DND-41 (cell line): ENCODE measurements at places on chromosomes 1 and 21.

DNA sequence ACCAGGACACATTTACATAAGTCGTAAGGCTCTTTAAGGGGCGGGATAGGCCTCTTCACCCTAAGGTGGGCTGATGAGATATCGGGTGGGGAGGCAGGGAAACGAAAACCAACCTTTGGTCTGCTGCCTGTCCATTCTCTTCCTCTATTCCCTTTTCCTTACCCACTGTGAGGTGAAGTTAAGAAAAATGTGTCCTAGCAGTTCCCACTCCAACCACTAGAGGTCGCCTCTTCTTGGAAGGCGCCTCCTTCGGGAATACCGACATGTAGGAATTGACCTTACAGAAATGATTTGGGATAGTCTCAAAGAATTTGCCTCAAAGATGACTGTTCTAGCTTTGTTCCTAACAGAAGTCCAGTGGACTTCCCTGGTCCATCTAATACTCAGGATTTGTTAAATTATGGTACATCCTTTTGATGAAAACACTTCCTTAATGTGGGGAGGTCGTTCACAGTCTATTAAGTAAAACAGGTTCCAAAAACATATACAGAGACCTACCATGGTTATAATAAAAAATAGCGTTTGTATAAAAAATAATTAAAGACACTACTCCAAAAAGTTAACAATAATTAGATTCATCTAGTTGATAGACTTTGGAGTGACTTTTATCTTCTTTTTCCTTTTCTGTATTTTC is 14.1 kb downstream of the AZIN2 start:
- no peak overlapping the region for H3K4me3 ChIP-seq
- no peaks in the 10 kb centered on the region for H3K27me3 ChIP-seq
- DNase-seq: no peak
- peak overlapping the region; percentile 29; the same call in 1 of the 2 replicates for H3K27ac ChIP-seq
- no peaks in the 10 kb centered on the region for H3K36me3 ChIP-seq

- no peak overlapping the region for H3K4me3 ChIP-seq
- DNase-seq: no peak
- H3K27ac ChIP-seq: no peak overlapping the region
Measured at GRCh38 chr21:36541721-36542139, 61.8 kb upstream of the CLDN14 start.

DNA sequence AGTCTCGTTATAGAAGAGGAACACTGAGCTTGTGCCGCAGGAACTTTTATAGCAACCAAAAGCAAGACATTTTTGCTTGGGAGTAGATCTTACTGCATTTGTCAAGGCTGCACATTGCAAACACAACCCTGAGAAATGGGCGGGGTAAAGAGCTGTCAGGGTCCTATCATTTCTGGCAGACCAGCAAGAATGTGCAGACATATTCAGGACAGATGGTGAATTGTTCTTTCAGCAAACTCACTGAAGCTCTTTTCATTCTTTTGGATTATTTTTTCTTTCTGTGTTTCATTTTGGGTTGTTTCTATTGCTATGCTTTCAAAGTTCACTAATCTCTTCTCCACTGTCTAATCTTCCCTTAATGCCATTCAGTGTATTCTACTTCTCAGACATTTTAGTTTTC is 5.1 kb upstream of the ACTN2 start:
- H3K4me3 ChIP-seq: no peak overlapping the region
- DNase-seq: no peak
- H3K36me3 ChIP-seq: no peaks in the 10 kb centered on the region
- H3K27me3 ChIP-seq: peaks cover 3% of the 10 kb centered on the region

GRCh38 chr1:230809256-230809990 is 58.9 kb downstream of the C1orf198 start:
- no peaks in the 10 kb centered on the region for H3K4me1 ChIP-seq
- no peak overlapping the region for H3K27ac ChIP-seq
- no peak for DNase-seq
- no peaks in the 10 kb centered on the region for H3K36me3 ChIP-seq
- no peak overlapping the region for H3K4me3 ChIP-seq

GRCh38 chr1:34625521-34626015 is 129.3 kb upstream of the GJB5 start:
- peaks cover 16% of the 10 kb centered on the region for H3K27me3 ChIP-seq
- H3K4me1 ChIP-seq: no peaks in the 10 kb centered on the region
- no peak overlapping the region for H3K4me3 ChIP-seq
- DNase-seq: no peak

DNA sequence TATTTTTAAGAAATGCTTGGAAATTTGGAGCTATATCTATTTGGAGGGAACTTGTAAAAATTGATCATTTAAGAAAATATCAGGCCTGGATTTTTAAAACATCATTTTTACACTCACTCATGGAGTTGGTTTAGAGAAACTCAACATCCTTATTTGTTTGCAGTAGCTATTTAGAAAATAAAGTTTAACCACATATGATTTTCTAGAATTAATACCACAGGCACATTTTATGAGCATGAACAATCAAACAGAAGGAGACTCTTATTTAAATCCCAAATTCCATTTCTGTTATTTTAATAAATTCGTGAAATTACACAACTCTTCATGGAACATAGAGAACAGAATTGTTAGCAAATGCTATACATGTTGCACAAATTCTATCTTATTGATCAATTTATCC is 3.2 kb downstream of the CDKN2C start:
- peaks cover 33% of the 10 kb centered on the region for H3K4me1 ChIP-seq
- H3K27ac ChIP-seq: peak overlapping the region; percentile 73
- peaks cover 39% of the 10 kb centered on the region for H3K36me3 ChIP-seq
- H3K27me3 ChIP-seq: no peaks in the 10 kb centered on the region

DNA sequence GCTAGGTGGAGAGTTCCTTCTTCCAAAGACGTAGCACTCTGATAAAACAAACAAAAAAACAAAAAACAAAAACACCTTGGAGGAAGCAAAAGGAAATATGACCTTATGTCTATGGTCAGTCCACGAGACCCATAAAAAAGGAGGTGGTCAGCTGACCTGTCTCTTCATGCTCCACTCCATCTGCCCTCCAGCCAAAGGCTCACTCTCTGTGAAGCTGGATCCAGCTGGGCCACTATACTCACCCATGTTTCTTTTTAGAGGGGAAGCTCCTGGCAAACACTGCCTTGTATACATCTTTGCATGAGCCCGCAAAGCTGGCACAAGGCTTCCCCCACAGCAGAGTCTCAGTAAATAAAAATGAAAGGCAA is 126.1 kb upstream of the CACHD1 start:
- H3K27me3 ChIP-seq: no peaks in the 10 kb centered on the region
- no peaks in the 10 kb centered on the region for H3K4me1 ChIP-seq
- H3K27ac ChIP-seq: no peak overlapping the region
- no peak for DNase-seq

GRCh38 chr1:203263496-203263895 is 34.0 kb upstream of the CHIT1 start:
- H3K36me3 ChIP-seq: no peaks in the 10 kb centered on the region
- H3K27me3 ChIP-seq: no peaks in the 10 kb centered on the region
- no peak for DNase-seq
- no peak overlapping the region for H3K4me3 ChIP-seq

DNA sequence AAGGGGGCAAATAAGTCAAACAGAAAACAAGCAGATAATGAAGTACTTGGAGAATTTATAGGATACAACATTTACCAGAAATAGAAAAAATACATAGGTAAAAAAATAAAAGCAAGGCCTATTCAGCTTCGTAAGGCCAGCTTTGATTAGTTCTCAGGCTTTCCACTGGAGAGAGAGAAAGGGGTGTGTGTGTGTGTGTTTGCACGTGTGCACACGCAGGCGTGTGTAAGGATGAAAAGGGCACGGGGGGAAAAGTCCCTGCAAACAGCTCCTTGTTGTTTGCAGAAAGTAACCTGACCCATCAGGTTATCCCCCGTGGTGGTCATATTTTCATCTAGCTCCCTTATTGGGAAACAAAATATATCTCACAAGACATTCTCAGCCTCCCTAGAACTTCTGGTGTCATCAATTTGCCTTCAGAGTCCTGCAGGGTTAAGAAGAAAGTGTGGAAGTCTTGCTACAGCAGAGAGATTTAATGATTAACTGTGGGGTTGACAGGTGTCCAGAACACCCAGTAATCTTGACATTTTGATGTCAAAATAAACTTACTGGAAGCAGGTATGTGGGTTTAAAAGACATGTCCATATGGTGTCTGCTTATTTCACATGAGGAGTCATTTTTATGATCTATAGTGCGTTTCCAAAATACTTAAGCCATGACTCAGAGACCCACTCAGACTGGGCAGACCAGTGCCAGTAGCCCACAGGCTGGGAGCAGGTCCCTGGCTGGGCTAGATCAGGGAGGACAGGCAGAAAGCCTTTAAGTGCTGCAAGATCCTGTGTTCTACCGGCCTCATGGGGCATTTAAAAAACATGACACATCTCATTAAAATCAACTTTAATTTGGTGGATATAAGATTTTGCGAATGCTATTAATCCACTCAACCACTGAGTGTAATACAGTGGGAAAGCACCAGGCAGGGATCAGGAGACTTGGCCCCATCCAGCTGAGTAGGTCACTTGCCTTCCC is 487.6 kb upstream of the CAMK1G start:
- no peaks in the 10 kb centered on the region for H3K36me3 ChIP-seq
- DNase-seq: no peak
- peaks cover 6% of the 10 kb centered on the region for H3K27me3 ChIP-seq
- no peaks in the 10 kb centered on the region for H3K4me1 ChIP-seq
- no peak overlapping the region for H3K27ac ChIP-seq
- no peak overlapping the region for H3K4me3 ChIP-seq

- no peaks in the 10 kb centered on the region for H3K4me1 ChIP-seq
- H3K27me3 ChIP-seq: no peaks in the 10 kb centered on the region
- no peak for DNase-seq
Measured at GRCh38 chr1:231885209-231885854, 258.7 kb downstream of the DISC1 start.

- no peaks in the 10 kb centered on the region for H3K27me3 ChIP-seq
- DNase-seq: no peak
- no peaks in the 10 kb centered on the region for H3K36me3 ChIP-seq
- H3K4me1 ChIP-seq: no peaks in the 10 kb centered on the region
Measured at GRCh38 chr21:18603980-18604379, 200.4 kb upstream of the TMPRSS15 start.

- no peak for DNase-seq
- no peaks in the 10 kb centered on the region for H3K36me3 ChIP-seq
- no peak overlapping the region for H3K27ac ChIP-seq
- no peak overlapping the region for H3K4me3 ChIP-seq
- no peaks in the 10 kb centered on the region for H3K4me1 ChIP-seq
Measured at GRCh38 chr1:168843401-168843800, 114.4 kb upstream of the DPT start.

DNA sequence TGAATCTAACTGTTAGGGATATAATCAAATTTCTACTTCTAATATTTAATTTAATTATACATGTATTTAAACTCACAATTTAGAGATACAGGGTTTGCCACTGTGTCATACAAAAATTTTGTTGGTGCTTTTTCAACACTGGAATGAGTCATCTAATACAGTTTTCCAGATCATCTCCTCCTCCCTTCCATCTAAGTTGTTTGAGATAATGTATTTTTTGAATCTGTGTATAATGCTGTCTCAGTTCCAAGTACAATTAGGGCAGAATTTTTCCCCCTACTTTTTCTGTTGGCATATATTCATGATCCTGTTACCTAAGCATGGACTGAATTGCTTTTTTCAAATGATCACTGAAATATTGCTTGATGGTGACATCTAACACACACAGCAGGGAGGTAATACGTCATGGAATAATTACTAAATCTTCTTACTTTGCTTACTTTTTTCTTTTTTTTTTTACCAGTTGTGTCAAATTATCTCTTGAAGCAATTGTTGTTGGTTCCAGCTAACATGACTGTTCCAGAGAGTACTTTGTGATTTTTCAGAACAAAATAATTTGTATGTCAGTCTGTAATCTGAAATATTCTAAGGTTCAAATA is 146.0 kb downstream of the MAGI3 start:
- no peaks in the 10 kb centered on the region for H3K27me3 ChIP-seq
- no peaks in the 10 kb centered on the region for H3K4me1 ChIP-seq
- H3K4me3 ChIP-seq: no peak overlapping the region
- no peaks in the 10 kb centered on the region for H3K36me3 ChIP-seq
- H3K27ac ChIP-seq: no peak overlapping the region
- no peak for DNase-seq

- DNase-seq: no peak
- no peaks in the 10 kb centered on the region for H3K36me3 ChIP-seq
- peaks cover 21% of the 10 kb centered on the region for H3K27me3 ChIP-seq
- H3K4me1 ChIP-seq: no peaks in the 10 kb centered on the region
- H3K4me3 ChIP-seq: no peak overlapping the region
Measured at GRCh38 chr1:47572731-47573430, 135.0 kb downstream of the FOXD2 start.

DNA sequence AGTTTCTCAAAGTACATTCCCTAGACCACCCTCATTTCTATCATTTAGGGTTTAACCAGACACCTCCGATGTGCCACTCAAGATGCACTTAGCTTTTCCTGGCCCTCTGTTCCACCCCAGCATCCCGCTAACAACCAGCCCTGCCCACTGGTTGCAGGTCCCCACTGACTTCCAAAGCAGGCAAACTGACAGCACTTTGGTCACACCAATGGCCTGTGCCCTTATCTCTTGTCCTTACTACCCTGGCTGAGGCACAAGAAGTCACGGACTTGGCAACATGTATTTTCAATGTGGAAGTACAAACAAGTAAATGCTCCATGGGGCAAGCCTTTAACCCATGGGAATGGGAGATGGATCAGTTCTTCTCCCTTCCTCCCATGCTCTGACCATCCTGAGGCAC is 357.1 kb downstream of the OMA1 start:
- no peak overlapping the region for H3K27ac ChIP-seq
- no peaks in the 10 kb centered on the region for H3K27me3 ChIP-seq
- no peaks in the 10 kb centered on the region for H3K4me1 ChIP-seq
- DNase-seq: no peak
- no peaks in the 10 kb centered on the region for H3K36me3 ChIP-seq

GRCh38 chr1:33147997-33148314 is 33.9 kb downstream of the TRIM62 start:
- peaks cover 29% of the 10 kb centered on the region for H3K36me3 ChIP-seq
- H3K27me3 ChIP-seq: no peaks in the 10 kb centered on the region
- peaks cover 5% of the 10 kb centered on the region for H3K4me1 ChIP-seq
- no peak overlapping the region for H3K4me3 ChIP-seq
- no peak overlapping the region for H3K27ac ChIP-seq

DNA sequence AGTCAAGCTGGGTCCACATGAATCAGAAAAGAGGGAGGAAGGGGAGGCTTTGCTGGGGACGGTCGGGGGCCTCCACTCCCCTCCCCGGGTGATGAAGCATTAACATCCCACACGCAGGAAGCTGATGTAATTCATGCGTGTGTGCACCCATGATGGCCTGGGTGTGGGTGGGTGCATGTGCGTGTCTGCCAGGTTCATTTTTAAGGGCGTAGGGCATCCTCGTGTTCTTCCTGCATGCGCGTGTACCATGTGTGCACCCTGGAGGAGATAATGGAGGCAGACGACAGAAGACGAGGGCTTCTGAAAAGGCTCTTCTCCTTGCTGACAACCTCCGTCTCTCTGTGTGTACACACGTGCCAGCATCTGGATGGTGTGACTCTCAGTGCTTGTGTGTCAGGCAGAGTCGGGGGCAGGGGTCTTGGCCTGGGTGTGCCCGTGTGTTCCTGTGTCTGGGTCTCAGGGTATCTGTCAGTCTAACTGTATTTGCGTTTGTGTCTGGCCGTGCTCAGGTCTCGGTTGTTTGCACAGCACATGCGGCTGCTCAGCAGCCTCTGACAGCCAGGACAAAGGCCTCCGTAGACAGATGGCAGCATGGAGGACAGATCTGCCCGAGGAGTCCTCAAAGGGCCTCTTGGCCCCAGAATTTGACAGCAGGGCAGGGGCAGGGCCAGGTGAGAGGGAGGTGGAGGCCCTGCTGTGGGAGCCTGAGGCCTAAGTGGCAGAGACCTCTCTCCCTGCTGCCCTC is 2.4 kb downstream of the RAP1GAP start:
- no peaks in the 10 kb centered on the region for H3K4me1 ChIP-seq
- no peak overlapping the region for H3K27ac ChIP-seq
- no peak overlapping the region for H3K4me3 ChIP-seq
- no peaks in the 10 kb centered on the region for H3K36me3 ChIP-seq
